ENCODE measurements at places on chromosomes 1 and 21. TPM values are rescaled to one million over a fixed set of nuclear protein-coding genes. Genes with fewer than 3 reads are reported as not detected.

The TP73 gene
- 0.79 TPM for total RNA-seq

The KIF21B gene
- 1.6 TPM for total RNA-seq

The LCE1B gene
- not detected for total RNA-seq

The PDE9A gene
- 6.1 TPM for total RNA-seq
